ENCODE measurements at places on chromosomes 5 and 9.

- no peak for DNase-seq
These were observed 22.1 kb upstream of the MARCHF6 start for GRCh38 chr5:10331341-10331796.

DNA sequence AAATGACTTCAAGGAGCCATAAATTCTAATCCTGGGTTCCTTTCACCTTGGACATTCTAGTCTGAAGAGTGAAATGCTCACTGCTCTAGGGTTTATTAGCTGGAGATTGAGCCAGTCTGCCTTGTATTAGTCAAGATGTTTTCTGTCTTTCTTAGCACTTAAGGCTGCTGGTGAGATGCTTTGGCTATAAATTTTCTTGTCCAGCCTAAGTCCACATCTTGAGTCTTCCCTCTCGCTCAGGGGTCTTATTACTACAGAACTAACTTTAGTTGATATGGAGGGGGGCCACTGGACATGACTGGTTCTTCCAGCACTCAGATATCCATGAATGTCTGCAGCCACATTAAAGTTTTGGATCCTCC lies 316.4 kb downstream of the ARHGAP26 start:
- DNase-seq, result no peak

GRCh38 chr5:171312129-171312974 lies 3.3 kb downstream of the TLX3 start:
- DNase-seq, result no peak

DNA sequence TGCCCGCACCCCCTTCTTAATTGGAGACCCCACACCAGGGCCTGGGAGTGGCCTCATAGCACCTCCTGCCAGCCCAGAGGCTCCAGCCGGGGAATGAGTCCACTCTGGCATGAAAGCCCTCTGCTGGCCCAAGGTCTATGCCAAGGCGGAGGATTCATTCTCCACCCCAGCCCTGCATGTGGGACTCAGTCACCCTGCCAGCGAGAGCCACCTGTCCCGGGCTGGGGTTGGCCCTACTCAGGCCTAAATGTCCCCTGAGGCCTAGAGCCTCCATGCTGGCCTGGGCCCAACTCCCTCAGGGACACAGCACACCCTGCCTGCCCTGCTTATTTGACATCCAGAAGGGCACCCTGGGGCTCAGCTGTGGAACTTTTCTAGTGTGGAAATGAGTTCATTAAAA lies 1.0 kb upstream of the RAPGEF1 start:
- DNase-seq, result no peak

- no peak for DNase-seq
These were observed 28.2 kb downstream of the MTRR start for GRCh38 chr5:7897014-7897600.

- no peak for DNase-seq
These were observed 3.7 kb downstream of the GSN start for GRCh38 chr9:121271368-121272341.

- DNase-seq, result no peak
These were observed 4.9 kb downstream of the HMGCR start for GRCh38 chr5:75341934-75342333.

DNA sequence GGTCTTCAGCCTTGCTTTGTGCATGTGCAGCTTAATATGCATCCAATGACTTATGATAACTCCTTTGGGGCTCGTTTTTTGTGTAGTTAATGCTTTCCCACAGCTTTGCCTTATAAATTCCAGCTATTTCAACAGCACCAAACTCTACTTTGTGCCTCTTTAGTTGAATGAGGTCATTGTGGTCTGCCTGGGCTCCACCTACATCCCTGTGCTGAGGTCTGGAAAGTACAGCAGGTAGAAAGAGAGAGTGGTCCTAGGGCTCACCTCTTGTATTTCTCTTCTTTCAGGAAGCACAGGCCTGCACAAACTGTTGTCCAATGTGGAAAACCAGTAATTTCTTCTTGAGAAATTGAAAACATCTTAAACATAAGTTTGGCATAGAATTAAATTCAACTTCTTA lies 167.2 kb downstream of the XRCC4 start:
- DNase-seq, result no peak

GRCh38 chr9:88826181-88826580 lies 165.1 kb upstream of the S1PR3 start:
- DNase-seq, result no peak

DNA sequence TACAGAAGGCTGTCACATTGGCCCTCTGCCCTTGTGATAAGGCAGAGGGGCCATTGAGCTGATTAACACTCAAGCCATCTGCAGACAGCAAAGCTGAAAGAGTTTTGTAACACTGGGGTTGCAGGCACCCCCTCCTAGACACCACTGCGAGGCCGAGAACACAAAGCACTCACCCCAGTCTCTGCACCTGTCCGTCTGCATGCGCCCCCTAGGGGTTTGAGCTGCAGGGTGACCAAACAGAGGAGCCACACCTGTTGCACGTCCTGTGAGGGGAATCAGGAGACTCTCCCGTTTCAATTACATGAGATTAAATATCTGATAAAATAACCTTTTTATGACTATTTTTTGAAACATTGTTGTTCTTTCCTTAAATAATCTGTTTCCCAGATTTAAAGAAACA lies 1180.4 kb downstream of the CDH9 start:
- no peak for DNase-seq

- DNase-seq, result no peak
These were observed 480.6 kb upstream of the CYLC2 start for GRCh38 chr9:102514541-102514940.

DNA sequence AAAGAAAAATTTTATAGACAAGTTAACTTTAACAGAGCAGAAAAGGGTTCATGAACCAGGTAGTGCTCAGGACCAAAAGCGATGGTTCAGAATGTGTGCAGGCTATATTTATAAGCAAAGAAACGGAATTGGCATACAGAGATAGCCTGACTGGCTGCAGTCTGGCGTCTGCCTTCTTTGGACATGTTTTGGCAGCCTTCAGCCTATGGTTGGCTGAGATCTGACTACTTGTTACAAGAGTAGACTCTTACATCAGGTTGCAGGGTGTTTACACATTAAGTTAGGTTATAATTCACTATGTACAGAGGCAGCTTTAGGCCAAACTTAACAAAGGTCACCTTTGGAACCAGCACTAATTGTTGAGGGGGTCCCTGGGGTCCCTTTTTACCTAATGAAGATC lies 7.0 kb downstream of the NOP16 start:
- DNase-seq, result no peak

DNA sequence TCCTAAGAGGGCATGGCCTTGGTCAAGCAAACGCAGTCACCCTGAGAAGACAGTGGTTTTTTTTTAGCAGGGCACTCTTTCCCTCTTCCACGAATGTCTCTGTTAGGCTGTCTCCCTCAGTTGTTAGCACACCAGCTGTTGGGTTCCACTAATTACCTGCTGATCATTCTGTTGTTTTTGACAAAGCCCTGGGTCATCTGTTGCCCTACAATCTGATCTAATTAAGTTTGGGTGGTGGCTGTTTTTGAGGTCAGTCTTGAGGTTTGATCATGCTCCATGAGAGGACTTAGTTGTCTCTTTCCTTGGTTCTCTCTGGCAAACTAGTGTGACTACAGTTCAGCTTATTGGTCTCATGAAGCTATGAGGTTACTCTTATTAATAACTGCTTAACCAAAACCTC lies 5.0 kb upstream of the PTPDC1 start:
- DNase-seq, result no peak

DNA sequence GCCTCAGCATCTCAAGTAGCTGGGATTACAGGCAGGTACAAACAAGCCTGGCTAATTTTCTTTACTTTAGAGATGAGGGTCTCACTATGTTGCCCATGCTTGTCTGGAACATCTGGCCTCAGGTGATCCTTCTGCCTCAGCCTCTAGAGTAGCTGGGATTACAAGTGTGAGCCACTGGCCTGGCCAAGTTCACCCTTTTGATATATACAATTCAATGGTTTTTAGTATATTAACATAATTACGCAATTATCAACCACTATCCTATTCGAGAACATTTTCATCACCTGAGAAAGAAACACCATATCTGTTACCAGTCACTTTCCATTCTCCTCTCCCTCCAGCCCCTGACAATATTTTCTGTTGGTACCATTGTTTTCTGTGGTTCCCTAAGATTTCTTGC lies 3.7 kb upstream of the CDC23 start:
- DNase-seq, result no peak

- DNase-seq, result peak; percentile 99
These were observed 122.4 kb downstream of the TRIO start for GRCh38 chr5:14265570-14265969.

DNA sequence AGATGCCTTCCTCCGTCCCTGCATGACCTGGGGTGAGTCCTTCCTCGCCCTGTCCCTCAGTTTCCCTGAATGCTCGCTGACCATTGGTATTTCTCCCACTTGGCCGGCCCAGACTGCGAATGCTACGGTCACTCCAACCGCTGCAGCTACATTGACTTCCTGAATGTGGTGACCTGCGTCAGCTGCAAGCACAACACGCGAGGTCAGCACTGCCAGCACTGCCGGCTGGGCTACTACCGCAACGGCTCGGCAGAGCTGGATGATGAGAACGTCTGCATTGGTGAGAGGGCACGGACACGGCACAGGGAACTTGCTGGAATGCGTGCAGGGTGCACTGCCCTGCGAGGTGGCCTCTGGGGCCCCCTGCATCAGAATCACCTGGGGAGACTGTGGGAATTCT lies 77.1 kb downstream of the NTNG2 start:
- DNase-seq, result no peak

DNA sequence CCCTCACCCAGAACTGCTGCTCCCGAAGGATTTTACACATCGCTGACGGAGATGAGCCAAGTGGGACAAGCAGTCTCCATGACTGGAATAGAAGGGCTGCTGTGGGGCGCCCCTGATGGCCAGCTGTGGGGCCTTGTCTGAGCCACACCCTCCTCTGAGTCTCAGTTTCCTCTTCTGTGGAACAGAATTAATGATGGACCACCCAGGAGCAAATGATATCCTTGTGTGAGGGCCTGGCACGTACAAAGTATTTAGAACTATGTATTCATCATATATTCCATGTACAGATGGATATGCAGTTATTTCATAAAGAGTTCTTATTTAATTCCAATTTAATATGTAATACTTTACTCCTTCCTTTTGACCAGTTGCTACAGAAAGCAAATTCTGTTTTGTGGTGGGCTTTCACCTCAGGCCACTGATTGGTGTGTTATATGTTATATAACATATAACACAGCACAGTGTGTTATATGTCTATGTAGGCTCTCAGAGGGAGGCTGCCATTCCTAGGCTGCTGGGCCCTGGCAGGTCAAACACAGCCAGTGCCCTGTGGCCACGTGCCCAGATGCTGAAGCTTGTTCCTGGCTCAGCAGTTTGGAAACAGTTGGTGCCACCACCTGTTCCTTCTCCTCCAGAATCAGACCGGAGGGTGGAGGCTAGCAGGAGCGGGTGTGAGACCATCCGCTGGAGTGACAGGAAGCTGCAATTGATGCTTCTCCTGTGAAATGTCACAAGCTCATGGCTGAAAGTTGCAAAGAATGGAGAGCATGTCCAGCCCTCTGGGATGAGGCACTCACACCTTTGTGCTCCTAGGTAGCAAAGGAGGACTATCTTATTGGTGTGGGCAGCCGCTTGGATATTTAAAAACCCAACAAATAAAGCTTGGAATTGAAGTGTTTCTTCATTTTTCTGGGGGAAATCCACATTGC lies 4.4 kb upstream of the FGD3 start:
- no peak for DNase-seq

DNA sequence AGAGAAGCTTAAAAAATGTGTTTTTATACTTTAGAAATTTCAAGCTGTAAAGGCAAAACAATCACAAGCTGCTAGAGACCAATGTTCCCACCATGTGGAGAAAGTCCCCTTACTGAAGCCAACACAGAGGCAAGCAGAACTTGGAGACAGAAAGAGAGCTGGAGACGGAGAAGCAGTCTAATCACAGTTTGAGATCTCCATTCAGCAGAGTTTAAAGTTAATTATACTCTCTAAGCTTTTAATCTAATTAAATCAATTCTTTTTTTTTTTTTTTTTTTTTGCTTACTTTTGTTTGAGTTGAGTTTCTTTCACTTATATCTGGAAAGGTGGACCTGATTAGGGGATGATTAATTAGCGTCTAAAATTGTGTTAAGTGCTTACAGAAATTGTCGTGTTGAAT lies 1534.3 kb downstream of the MAT2B start:
- DNase-seq, result no peak

- DNase-seq, result no peak
These were observed 61.0 kb downstream of the TRIO start for GRCh38 chr5:14204011-14204670.

- DNase-seq, result peak; percentile 60
These were observed at the start of gene PARP8 for GRCh38 chr5:50666261-50667022. PARP8 (plus strand) TSS chr5:50666637; CDS start chr5:50667096, 459 bp downstream.

DNA sequence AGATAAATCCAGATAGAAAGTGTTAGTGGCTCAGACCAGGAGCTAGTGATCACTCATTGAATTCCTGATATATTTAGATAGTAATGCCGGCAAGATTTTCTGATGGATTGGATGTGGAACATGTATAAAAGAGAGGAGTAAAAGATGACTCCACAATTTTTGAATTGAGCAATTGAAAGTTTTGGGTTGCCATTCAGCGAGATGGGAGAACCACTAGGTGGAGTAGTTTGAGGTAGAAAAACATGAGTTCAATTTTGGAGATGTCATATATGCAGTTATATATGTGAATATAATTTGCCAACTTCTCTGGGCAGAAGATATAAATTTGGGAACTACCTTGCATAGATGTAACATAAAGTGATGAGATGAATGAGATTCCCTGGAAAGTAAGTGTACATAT lies 502.5 kb upstream of the SEMA6A start:
- no peak for DNase-seq

DNA sequence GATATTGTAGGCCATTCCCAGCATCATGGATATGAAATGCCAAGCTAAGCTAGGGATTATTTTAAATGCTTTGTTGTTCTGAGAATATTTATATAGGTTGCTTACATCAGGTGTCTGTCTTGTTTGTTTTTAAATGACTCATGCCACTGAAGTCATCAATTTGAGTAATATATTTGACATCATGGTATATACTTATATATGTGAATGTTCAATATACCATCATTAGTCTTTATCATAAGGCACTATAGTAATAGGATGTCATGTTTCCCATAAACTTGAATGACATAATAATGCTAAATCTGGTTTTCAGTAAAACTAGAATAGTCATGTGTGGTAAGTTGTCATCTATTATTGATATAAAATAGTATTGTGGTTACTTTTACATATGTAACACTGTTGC lies 13.1 kb downstream of the C9orf85 start:
- DNase-seq, result no peak

DNA sequence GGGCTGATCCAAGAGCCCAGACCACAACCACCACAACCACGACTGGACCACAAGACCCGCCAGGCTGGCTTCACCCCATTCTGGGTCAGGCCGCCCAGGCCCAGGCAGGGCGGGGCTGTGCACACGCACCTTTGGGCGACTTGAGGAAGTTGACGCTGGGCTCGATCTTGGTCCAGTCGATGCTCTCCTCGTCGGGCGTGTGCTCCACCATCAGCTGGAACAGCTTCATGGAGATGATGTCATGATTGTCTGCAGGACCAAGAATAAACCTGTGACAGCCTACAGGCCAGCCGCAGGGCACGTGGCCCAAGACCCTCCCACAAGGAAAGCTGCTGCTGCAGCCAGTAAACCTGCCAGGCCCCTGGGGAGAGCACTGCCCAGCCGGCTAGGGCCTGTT lies 17.3 kb downstream of the LMAN2 start:
- DNase-seq, result no peak

GRCh38 chr9:131449276-131449675 lies 53.4 kb upstream of the POMT1 start:
- no peak for DNase-seq

GRCh38 chr5:178201221-178201926 lies 3.0 kb upstream of the HNRNPAB start:
- no peak for DNase-seq

- no peak for DNase-seq
These were observed 1.5 kb downstream of the PKN3 start for GRCh38 chr9:128703616-128704355.

All from SW 1271 (cell line).